Ovary (tissue), 10 donors: ENCODE measurements at places on chromosomes 4 and X. TPM values are rescaled to one million over a fixed set of nuclear protein-coding genes. Genes with fewer than 3 reads are reported as not detected.
A peak's percentile ranks its signal among the peaks of the same experiment; 100 is the strongest.

P2RY8 gene
- total RNA-seq = 0.99 TPM

N4BP2 gene
- 13.4 TPM for total RNA-seq

DNA sequence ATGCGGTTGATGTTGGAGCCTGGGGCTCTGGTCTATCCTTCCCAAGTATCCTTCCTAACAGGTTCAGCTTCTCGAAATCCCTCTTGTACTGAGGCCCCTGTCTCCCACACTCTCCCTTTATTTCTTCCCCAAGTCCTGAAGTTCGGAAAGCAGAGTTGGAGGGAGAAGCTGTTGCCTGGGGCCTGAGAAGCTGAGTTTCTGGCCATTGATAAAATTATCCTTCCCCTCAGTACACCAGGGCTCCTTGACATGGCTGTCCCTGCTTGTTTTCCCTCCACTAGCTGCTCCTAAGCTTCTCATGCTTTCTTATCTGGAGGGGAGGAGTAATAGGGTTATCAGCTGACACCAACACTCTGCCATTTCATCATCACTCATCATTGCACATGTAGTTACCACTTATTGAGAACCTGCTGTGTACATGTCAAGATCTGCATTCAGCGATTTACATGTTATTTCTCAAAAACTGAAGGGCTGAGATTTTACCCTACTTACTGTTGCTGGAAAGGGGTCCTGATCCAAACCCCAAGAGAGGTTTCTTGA, 58.0 kb downstream of the FUNDC1 start:
- DNase-seq = no peak

- no peak for DNase-seq
These were observed 636 bp upstream of the TIMM8A start for GRCh38 chrX:101349193-101349562.

DNA sequence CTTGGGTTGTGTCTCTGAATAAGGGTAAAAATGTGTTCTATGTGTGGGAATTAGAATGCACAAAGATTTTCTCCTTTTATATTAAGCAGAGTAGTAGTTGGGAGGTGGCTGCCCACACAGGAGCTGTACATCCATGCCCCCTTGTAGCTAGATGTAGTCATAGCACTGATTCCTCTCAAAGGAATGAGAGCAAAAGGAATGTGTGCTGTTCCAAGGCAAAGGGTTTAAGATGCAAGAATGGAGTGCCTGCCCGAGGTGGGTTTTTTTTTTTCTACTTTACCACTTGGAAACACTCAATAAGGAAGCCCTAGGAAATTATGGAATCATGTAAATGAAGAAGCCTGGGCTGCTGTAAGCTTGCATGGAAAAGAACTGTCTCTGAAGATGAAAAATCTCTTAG, 2183.2 kb upstream of the AGA start:
- DNase-seq = no peak

GRCh38 chr4:15695729-15696128, 7.1 kb upstream of the BST1 start:
- no peak for DNase-seq

DNA sequence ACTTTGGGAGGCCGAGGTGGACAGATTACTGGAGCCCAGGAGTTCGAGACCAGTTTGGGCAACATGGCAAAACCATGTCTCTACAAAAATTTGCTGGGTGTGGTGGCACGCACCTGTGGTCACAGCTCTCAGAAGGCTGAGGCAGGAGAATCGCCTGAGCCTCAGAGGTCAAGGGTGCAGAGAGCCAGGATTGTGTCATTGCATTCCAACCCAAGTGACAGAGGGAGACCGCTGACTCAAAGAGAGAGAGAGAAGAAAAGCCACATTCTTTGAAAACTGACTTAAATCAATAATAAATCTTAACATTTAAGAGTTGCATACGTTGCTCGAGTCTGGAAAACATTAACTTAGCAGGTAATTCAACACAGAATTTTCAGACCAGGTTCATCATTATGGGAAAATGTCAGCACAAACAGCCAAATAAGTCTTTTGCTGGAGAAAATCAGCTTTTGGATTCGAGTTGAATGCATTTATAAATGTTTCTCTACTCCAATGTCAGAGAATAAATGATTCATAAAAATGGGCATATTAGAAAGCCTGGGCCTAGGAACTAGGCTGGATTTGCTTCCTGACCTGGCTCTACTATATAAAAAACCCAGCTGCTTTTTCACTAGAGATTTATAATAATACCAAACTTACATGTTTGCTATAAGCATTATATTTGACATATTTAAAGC, 68.3 kb upstream of the RBPJ start:
- DNase-seq = no peak

GRCh38 chr4:5780831-5781480, 70.0 kb downstream of the EVC start:
- DNase-seq = no peak

DNA sequence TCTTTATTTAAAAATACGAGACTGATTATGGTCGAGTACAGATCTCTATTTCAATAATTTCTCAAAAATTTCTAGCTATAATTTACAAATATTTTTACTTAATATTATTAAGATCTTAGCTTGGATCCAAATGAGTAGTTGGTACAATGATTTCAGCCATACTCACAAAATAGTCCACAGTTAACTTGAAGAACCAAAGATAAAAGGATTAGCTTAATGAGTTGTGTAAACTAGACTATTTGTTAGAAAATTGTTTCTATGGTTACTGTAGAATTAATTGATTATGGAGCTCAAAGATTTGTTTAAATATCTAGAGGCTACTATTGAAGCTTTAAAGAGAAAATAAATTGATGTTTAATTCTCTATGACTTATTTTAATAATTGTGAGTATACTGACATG, 1.6 kb downstream of the UGT2B10 start:
- DNase-seq = no peak

DNA sequence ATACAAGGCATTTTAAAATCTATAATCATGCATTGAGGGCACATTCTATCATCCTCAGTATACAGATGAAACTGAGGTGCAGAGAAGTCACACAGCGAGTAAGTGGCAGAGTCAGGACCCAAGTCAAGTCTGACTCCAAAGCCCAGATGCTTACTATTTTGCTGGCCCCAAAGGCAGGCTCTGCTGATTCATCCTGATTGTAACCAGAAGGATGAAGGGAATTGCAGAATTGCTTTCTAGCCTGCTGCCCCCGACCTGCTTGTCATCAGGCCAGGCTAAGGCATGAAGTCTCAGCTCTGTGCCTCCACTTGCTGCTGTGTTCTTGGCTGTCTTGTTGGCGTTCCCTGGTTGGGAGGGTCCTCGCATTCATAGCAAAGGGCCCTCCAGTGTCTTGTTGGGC, 62.7 kb downstream of the SLC9A6 start:
- DNase-seq = no peak

GRCh38 chr4:3374667-3375066, 67.1 kb upstream of the HGFAC start:
- no peak for DNase-seq

DNA sequence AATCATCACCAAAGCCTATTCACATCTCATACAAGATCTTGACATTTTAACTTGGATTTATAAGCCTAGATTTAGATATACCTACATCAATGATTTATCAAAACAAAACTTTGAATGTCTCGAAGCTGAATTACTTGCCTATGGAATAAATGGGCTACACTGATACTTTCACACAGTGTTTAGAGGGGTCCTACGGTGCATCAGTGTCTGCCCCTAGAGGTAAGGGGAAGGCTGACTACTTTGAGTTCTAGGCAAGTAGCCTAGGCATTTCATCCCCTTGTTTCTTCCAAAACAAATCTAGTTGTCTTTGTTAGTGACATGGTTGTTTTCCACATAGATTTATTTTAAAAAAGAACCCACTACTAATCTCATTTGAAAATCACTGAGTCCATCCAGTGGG, 158.1 kb upstream of the ATOH1 start:
- DNase-seq = no peak

GRCh38 chr4:37864786-37865185, 26.1 kb upstream of the TBC1D1 start:
- no peak for DNase-seq

DNA sequence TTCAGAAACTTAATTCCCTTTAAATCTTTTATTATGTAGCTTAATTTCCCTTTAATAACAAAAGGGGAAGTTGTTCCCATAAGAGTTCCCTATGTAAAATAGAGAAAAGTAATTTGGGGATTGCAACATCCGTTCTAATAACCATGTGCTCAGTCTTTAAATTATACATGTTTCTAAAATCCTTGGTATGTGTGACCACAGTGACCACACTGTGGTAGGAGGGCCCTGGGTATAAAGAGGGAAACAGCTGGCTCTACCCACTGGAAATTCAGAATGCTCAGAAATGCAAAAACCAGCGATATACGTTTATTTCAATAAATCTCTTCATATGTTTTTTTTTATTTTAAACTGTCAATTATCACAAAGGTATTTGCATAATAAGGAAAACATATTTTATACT, 219.1 kb downstream of the FGF13 start:
- no peak for DNase-seq

- no peak for DNase-seq
These were observed 1.6 kb upstream of the LRAT start for GRCh38 chr4:154741922-154742850.

DNA sequence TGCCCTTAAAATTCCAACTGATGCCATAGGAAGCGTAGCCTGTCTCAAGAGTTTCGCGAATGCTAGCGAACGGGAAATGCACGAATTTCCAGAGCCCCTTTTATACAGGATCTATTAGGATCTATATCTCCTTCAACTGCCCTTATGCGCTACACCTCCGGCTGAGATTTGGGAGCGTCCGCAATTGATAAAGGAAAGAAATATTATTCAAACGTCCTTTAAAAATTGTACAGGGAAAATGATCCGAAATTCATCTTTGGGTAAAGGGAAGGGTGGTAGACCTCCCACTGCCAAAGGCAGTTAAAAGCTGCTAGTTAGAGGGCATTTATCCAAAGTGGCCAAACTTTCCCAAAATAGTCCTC, 609 bp downstream of the NR3C2 start:
- DNase-seq = peak; percentile 27

- no peak for DNase-seq
These were observed 110.9 kb upstream of the ANK2 start for GRCh38 chr4:112938461-112939058.

GRCh38 chr4:94507708-94508107, 56.0 kb downstream of the PDLIM5 start:
- no peak for DNase-seq

GRCh38 chr4:109801099-109801789, 555 bp downstream of the CFI start:
- DNase-seq = no peak
